Aortic smooth muscle cell (primary cell): ENCODE measurements at places on chromosomes 5 and 9. TPM values are rescaled to one million over a fixed set of nuclear protein-coding genes. Genes with fewer than 3 reads are reported as not detected.

Gene IFNA13
- total RNA-seq: not detected in 2 replicates

Gene CENPH
- total RNA-seq: 12.6 and 14.0 TPM in 2 replicates

Gene TSSK1B
- total RNA-seq: under 0.01 and 0.13 TPM in 2 replicates

Gene SLC34A3
- total RNA-seq: 0.06 and 0.13 TPM in 2 replicates

Gene FOXD1
- 0.44 and 0.92 TPM in 2 replicates for total RNA-seq

Gene TUSC1
- 4.9 and 7.1 TPM in 2 replicates for total RNA-seq

Gene DIRAS2
- under 0.01 TPM in 1 of 2 replicates, not detected in the other for total RNA-seq

Gene PLGRKT
- total RNA-seq: 16.6 and 16.7 TPM in 2 replicates

Gene SPOCK1
- 50.3 and 224 TPM in 2 replicates for total RNA-seq

Gene CARTPT
- total RNA-seq: not detected in 2 replicates

Gene TAS2R1
- not detected in 2 replicates for total RNA-seq

Gene PLCXD3
- 0.53 and 1.9 TPM in 2 replicates for total RNA-seq

Gene KLF9
- 36.7 and 55.9 TPM in 2 replicates for total RNA-seq

Gene TMEM161B
- total RNA-seq: 9.6 and 11.4 TPM in 2 replicates

Gene CAMK2A
- under 0.01 and 0.12 TPM in 2 replicates for total RNA-seq

Gene SLC25A2
- 0.13 and 0.31 TPM in 2 replicates for total RNA-seq

Gene NRG2
- 2.3 and 2.8 TPM in 2 replicates for total RNA-seq

Gene GLDC
- 3.3 and 5.5 TPM in 2 replicates for total RNA-seq

Gene FAT2
- total RNA-seq: under 0.01 and 0.13 TPM in 2 replicates

Gene TMC1
- 0.53 and 0.93 TPM in 2 replicates for total RNA-seq

Gene WHRN
- total RNA-seq: 0.25 and 0.53 TPM in 2 replicates

Gene PCDHA6
- total RNA-seq: 0.26 and 0.44 TPM in 2 replicates

Gene GRIN3A
- under 0.01 TPM in 2 replicates for total RNA-seq

Gene PPIC
- total RNA-seq: 59.2 and 74.4 TPM in 2 replicates

Gene FOXD4
- total RNA-seq: 0.06 and 0.13 TPM in 2 replicates

Gene ARID3C
- total RNA-seq: 0.31 TPM in 1 of 2 replicates, not detected in the other

Gene PCDHGA7
- 3.4 and 4.8 TPM in 2 replicates for total RNA-seq

Gene NR5A1
- total RNA-seq: not detected in 2 replicates

Gene HACD4
- total RNA-seq: 1.2 and 1.7 TPM in 2 replicates

Gene MACROH2A1
- 149 and 153 TPM in 2 replicates for total RNA-seq

Gene RLN2
- not detected in 2 replicates for total RNA-seq

Gene AQP7
- total RNA-seq: 0.40 and 1.8 TPM in 2 replicates

Gene SERF1A
- 1.7 and 8.5 TPM in 2 replicates for total RNA-seq

Gene ADAMTS2
- total RNA-seq: 36.5 and 52.8 TPM in 2 replicates

Gene TAL2
- total RNA-seq: 0.26 TPM in 1 of 2 replicates, not detected in the other

Gene SLCO6A1
- total RNA-seq: not detected in 2 replicates

Gene NUTM2F
- not detected in 2 replicates for total RNA-seq

Gene PTPN3
- total RNA-seq: 6.8 and 12.7 TPM in 2 replicates

Gene PROB1
- 0.31 and 0.40 TPM in 2 replicates for total RNA-seq

Gene LMX1B
- not detected in 2 replicates for total RNA-seq

Gene GPR21
- total RNA-seq: 0.87 and 1.1 TPM in 2 replicates

Gene IRF1
- total RNA-seq: 13.1 and 16.5 TPM in 2 replicates

Gene MAN2A1
- total RNA-seq: 32.5 and 47.3 TPM in 2 replicates

Gene GCNT4
- total RNA-seq: 2.5 and 3.5 TPM in 2 replicates

Gene ACER2
- total RNA-seq: 2.5 and 3.6 TPM in 2 replicates

Gene PGM5
- 47.8 and 66.7 TPM in 2 replicates for total RNA-seq

Gene TMEM215
- total RNA-seq: not detected in 2 replicates

Gene SPAG8
- 1.7 TPM in 2 replicates for total RNA-seq

Gene SPATA6L
- 0.79 and 0.81 TPM in 2 replicates for total RNA-seq
